ENCODE measurements at places on chromosomes 6 and 20.

DNA sequence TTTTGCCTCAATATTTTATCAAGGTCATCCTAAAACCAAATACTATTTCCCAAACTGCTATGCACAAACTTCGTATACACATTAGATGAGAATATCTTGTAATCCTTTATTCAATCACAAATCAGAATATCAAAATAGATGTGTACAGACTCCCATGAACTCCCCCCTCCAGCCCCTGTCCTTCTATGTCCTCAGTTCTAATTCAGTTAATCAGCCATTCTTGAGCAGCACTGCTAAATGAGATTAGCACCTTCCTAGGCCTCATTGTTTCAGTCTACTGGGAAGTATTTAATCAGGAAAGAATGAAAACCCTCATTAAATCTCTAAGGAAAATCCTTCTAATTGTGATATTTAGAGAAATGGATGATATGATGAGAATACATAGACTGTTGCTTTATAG is 36.6 kb downstream of the RCAN2 start:
- no peak for DNase-seq

DNA sequence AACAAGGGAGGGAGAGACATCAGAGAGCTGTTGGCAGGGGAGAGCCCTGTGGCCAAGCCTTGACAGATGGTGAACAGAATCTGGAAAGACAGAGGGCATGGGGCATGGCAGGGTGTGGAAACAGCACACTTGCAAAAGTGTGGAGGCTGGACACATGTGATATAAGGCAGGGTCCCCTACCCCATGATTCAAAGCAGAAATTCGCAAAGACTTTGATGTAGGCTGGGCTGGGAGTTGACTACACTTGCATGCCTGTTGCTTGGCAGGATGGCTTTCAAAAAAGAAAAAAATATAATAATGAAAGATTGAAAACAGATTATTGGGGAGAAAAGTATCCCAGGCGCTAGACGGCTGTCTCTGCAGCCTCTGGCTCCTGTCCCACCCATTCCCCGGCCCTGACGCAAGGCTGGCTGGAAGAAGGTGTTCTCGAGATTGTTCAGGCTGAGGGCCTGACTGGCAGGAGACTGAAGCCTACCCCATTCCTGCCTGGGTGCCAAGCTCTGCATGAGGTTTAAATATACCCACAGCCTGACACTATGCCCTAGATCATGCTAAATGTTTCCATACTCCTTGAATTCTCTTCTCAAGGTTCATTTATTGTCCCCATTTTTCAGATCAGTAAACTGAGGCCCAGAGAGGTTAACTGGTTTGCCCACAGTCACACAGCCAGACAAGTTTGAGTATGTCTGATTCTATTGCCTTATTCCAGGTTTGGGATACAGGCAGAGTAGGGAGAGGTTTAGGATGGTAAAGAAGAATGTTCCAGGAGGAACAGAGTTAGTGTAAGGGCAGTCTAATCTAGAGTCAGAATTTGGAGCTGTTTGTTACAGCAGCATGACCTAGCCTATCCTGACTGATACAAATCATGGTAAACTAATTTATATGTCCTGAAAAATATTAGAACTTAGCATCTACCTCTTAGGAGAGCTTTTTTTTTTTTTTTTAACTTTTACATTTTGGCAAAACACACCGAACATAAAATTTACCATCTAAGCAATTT is 23.4 kb upstream of the CCN5 start:
- no peak for DNase-seq

DNA sequence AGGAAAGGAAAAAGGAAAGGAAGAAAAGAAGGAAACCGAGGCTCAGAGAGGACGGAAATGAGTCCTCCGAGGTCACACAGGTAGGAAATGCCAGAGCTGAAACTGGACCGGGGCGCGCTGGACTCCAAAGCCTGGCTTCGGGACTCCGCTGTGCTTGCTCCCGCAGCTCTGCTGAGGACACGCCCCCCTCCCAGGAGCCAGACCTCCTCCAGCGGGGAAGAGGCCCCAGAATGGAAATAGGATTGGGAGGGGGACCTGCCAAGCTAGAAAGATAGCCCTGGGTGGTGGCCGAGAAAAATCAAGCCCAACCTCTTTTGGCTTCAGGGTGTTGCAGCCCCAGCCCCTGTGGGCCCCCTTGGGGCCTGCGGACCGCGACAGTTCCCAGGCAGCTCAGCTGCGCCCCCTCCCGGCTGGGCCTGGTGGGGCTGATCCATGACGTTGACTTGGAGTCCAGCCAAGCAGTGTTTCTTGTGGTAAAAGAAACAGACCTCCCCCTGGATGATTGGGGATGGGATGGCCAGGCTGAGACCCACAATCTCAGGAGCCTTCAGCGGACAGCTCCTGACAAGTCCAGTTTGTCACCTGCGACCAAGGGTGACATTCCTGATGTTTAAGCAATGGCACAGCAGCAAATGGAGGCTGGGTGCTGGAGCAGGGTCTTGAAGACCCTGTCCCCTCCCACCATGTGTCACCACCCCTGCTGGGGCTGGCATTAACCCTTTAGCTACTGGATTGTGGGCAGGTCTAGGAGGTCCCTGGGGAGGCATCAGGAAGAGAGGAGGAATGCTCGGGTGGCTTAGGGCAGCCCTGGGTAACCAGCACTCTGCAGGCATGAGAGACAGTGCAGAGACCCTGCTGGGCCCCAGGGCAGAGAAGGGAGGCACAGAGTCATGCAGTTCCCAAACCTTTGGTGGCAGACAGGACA is 55.4 kb downstream of the RIPOR3 start:
- no peak for DNase-seq

- DNase-seq: no peak
These were observed 154.8 kb downstream of the RPS12 start for GRCh38 chr6:132969196-132969595.

DNA sequence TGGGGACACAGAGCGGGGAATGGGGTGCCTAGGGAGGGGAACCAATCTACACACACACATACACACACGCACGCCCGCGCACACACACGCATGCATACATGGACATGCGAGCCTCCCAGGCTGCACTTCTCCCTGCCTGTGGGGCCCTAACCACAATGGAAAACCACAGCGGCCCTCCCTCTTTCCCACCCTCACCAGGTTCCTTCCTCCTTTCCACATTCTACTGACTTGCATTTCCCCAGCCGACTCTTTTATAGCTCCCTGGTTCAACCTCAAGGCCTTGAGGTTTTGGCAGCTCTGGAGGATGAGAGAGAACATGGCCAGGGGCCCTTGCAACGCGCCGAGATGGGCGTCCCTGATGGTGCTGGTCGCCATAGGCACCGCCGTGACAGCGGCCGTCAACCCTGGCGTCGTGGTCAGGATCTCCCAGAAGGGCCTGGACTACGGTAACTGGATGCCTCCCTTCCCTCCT is at the start of gene BPI:
BPI (plus strand) TSS at position 249 of the 472 bp plus-strand sequence; CDS start at position 317, 68 bp downstream.
- no peak for DNase-seq

DNA sequence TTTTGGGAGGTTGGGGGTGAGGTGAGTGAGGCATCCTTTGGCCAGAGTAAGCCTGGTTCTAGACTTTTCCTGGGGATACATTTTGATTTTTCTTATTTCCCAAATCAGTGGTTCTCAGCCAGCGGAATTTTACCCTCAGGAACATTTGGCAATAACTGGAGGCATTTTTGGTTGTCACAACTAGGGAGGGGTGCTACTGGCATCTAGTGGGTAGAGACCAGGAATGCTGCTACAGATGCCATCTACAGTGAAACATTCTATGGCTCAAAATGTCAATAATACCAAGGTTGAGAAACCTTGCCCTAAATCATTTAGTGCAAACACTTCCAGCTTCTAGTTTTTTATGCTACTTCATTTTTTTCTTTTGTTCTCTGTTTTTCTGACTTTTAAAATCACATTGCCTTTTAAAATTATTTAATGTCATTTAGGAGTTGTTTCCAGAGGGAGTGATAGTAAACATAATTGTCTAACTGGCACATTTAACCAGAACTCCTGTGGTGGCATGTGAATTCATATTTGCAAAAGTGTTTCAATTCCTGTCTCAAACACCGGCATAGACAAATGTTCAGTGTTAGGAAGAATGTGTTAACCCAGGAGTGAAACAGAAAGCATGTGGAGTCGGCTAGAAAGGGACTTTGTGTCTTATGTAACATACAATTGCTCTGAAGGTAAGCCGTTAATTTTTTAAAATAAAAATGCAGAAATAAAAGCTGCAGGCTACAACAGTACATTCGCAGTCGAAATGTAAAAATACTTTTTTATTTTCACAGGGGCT is 59.0 kb downstream of the QRSL1 start:
- DNase-seq: no peak

- no peak for DNase-seq
These were observed 20.8 kb downstream of the RRBP1 start for GRCh38 chr20:17661121-17661744.

GRCh38 chr6:53735896-53736295 is 58.9 kb upstream of the LRRC1 start:
- DNase-seq: no peak

GRCh38 chr6:146210406-146211083 is 181.7 kb downstream of the GRM1 start:
- no peak for DNase-seq

- no peak for DNase-seq
These were observed 72.4 kb upstream of the SYNJ2 start for GRCh38 chr6:157909282-157909664.

DNA sequence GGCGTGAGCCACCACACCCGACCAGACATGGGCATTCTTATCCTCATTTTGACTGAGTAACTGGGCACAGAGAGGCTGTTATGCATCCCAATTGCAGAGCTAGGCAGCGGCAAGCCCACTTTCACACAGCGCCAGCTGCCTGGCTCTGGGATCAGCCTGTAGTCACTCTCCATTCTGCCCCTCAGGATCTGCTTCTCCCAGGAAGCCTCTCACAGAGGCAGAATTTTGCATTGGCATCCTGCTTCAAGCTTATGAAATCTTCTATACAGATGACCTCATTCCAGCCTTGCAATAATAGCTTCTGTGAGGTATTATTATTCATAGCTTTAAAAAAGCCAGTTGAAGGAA is 37.0 kb upstream of the IER3 start:
- DNase-seq: no peak

DNA sequence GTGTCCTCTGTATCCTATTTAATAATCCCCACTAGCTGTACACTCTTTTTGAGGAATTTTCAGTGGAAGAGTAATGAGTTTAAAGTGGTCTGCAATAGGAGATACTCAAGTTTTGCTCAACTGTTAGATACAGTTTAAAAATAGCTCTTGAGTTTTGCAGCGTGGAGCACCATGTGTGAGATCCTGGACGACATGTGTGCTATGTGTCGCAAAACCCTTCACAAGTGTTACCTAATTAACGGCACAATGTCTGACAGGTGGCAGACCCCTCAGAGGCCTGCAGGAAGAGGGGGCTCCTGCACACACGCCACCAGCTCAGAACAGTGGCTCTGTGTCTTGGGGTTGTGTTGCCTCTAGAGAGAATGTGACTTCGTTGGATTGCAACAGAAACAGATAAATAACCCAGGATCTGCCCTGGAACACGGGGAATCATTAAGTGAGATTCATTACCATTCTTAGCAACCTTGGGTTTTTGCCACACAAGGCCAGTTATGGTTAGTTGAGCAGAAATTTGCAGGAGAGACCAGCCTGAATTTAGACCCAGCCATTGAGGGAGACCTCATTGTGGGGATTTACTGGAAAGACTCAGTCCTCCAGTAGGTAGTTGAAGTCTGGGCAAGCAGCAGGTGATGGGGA is 73.8 kb downstream of the SASH1 start:
- no peak for DNase-seq

- no peak for DNase-seq
These were observed 82.7 kb downstream of the LYRM2 start for GRCh38 chr6:89555806-89556205.

- no peak for DNase-seq
These were observed 168.9 kb downstream of the ZMYND8 start for GRCh38 chr20:47187450-47188195.

- DNase-seq: no peak
These were observed 1.2 kb downstream of the PLAGL1 start for GRCh38 chr6:144006736-144007477.

- no peak for DNase-seq
These were observed 202.8 kb downstream of the BTBD9 start for GRCh38 chr6:38436726-38437465.

GRCh38 chr6:160967833-160968232 is 23.7 kb upstream of the MAP3K4 start:
- DNase-seq: no peak

DNA sequence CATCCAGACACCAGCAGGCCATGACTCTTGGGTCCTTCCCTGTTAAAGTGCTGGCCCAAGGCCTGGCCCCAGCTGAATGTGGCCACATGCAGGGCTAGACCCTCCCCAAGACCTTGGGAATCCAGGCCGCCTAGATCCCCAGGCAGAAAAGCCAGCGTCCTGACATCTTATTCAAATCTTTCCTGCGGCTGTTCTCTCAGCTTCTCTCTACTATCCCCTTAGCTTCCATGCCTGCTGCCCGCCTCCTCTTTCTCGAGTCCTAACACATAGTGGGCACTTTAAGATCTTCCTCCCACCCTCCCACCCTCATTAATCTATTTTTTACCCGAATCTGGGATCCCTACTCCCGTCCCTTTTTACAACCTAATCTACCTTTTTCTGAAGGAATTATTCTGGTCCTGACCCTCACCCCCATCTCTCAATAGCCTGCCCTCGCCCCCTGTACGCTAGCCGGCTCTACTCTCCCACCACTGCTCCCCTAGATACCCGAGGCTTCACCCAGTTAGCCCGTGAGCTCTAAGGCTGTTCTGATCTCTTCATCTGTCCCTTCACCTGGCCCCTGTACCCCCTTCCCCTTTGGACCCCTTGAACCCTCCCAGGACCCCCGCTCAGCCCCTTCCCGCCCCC is at the start of gene CCHCR1:
CCHCR1 (minus strand) TSS at position 290 of the 627 bp plus-strand sequence; CDS start at position 88, 202 bp downstream.
- no peak for DNase-seq

DNA sequence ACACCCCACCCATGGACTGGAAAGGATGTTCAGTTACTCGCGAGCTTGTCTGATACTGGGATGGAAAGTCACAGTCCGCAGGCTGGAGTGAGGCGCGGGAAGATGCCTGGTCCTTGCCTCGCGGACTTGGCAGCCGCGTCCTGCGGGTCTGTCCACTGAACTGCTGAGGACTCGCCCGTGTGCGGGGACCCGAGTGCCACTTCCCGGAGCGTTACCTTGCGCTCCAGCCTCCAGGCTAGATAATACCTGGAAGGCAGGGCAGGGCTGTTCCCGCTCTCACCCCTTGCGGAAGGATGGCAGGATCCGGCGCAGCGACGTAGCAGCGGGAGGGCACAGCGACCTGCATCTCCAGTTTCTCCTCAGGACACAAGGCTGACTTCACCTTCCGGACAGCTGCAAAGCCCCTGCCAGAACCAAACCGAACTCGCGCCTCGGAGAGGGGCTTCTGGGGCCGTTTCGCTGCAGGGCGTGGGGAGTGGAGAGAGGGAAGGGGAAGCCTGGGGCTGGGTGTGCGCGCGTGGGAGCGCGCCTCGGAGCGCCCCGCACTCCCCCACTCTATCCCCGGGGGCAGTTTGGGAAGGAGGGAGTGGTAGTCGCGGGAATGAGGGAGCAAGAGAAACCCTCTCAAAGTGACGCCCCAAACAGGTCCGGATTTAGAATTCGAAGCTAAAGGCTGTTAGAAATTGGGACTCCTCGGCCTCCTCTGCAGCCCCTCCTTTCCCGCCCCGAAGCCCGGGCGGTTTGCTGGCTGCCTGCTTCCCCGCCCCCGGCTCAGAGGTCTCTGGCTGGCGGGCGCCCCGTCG is at the start of gene KCNQ5:
KCNQ5 (plus strand) TSS at position 774 of the 803 bp plus-strand sequence.
- no peak for DNase-seq
